ENCODE measurements at places on chromosomes 16 and 17.

GRCh38 chr16:38941-39892 is 14.2 kb downstream of the POLR3K start:
- no peak for DNase-seq

- DNase-seq = no peak
These were observed 30.4 kb downstream of the MBTPS1 start for GRCh38 chr16:84086341-84086740.

DNA sequence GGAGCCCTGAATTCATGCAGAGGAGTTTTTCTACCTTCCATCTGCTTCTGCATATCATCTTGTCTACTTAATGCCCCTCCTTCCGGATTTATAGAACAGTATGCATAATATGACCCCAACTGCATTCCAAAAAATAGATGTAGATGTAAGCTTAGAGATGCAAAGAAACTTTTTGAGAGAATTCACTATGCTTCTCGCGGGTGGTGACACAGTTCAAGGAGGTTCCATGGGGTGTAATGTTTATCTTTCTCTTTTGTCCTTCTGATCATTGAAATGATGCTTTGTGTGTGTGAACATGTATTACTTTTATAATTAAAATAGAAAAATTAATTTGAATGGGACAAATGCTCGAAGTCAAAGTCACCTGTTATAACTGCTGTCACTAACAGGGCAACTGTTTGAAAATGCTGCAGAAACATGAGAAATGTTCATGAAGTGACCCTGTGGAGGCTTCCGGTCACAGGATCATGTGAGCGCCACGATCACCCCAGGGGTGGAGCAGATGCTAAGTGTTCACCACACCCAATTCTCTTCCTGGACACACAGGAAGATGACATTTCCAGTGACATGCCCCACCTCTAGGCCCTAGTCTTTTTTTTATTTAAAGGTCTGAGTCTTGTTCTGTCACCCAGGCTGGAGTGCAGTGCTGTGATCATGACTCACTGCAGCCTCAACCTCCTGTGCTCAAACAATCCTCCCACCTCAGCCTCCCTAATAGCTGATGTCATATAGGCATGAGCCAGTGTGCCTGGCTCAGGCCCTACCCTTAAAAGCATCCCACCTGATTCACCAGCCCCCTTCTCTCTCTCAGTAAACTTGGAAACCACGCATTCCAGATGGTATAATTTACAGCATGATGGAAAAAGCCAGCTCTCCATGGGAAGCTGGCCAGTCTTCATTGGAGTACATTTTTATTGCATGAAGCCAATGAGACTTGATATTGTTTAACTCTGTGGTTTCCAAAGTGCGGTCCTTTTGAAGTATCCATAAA is 21.0 kb upstream of the AGRP start:
- no peak for DNase-seq

DNA sequence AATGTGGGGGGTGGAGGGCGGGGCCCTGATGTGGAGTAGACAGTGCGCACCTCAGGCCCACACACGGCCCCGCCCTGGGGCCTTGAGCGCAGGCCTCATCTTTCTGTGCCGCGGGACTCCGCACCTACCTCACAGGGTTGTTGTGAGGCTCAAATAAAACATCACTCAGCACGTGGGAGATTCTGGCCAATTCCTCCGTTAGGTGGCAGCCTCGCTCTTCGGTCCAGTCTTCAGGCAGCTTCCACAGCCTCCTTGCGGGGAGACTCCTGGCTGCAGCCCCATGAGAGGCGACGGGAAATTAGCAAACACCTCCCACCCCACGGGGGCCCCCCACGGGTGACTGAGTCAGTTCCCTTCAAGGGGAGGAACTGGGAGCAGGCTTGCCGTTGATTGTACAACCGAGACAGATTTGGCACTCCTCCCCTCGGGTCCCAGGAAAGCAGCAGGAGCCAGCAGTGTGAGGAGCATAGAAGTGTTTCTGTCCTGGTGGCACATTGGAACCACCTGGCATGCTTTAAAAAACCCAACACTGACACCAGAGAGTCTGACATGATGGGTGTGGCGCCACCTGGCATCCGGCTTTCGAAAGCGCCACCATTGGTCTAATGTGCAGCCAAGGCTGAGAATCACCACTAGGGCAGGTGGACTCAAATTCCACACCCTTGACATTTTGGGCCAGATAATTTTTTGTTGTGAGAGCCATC is 7.6 kb downstream of the MRM1 start:
- DNase-seq = peak; percentile 59

GRCh38 chr17:82107341-82107860 is 9.4 kb upstream of the FASN start:
- no peak for DNase-seq

GRCh38 chr16:27838536-27839175 is 224.9 kb downstream of the GSG1L start:
- no peak for DNase-seq

GRCh38 chr16:72050769-72051464 is 3.4 kb upstream of the HP start:
- no peak for DNase-seq

GRCh38 chr17:72719578-72720493 is 372.7 kb downstream of the SLC39A11 start:
- no peak for DNase-seq

DNA sequence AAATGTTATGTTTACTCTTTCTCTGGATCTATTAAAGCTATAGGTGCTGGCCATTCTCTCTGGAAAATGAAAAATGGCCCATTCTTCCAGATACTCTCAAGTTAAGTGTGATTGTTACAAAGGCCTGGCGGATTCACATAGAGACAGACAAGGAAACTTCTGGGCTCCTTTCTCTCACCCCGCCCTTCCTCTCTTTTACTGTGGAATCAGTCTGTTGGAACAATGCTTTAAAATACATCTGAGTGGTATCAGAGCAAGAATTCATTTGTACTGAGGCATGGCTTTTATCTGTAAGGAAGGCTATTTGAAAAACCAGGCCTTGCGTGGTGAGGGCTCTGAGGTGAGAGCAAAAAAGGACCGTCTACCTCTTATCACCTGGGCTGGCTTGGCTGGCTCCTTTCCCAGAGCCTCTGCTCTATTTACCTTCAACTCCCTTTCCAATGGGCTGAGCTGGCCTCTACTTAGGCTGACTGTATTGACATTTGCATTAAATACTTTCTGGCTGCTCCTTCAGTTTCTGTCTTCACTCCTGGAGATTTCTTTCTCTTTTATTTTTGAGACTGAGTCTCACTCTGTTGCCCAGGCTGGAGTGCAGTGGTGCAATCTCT is 274.0 kb downstream of the PHKB start:
- no peak for DNase-seq

DNA sequence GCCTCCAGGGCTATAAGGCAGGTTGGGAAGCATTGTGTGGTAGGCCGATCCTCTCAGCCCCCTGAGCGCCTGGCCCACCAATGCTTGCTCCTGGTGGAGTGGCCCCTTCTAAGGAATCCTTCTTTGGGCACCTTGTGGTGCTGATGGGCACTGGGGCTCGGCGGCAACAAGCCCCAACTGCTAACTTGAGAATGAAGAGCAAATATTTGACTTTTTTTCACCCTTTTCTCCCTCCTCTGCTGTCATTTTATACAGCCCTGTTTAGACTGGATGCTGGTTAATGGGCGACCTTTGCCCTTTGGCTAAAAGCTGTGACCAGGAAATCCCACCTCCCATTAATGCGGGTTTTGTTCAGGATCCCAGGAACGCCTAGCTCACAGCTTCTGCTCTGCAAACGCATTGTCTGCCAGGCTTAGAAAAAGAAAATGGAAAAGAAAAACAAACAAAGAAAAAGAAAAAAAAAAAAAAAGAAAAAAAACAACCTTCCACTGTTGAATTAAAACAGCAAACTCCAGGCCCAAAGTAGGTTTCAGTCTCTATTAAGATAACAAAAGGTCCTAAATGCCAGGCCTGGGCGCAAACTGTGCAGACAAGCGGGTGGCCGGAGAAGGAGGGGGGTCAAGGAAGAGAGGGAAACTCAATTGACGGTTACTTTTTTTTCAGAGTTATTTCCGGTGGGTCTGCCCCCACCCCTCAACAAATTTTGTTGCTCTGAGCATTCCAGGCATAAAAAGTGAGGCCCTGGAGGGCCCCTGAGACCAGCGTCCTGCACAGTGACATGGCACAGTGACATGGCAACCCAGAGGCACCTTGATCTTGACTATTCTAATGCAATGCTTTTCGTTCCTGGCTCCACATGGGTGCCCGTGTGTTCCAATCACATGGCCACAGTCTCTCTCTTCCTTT is 301.4 kb downstream of the MAF start:
- no peak for DNase-seq

GRCh38 chr17:44581868-44582267 is 24.6 kb downstream of the FZD2 start:
- DNase-seq = no peak

- DNase-seq = no peak
These were observed 3.7 kb downstream of the RMI2 start for GRCh38 chr16:11348737-11349598.

GRCh38 chr17:49787884-49788477 is 500 bp upstream of the KAT7 start:
- no peak for DNase-seq

- no peak for DNase-seq
These were observed 72.6 kb downstream of the NLK start for GRCh38 chr17:28115046-28115445.

All from hepatic stellate cell (primary cell).